Psoas muscle (tissue), 8 donors: ENCODE measurements at places on chromosomes 3 and 15. TPM values are rescaled to one million over a fixed set of nuclear protein-coding genes. Genes with fewer than 3 reads are reported as not detected.

DNA sequence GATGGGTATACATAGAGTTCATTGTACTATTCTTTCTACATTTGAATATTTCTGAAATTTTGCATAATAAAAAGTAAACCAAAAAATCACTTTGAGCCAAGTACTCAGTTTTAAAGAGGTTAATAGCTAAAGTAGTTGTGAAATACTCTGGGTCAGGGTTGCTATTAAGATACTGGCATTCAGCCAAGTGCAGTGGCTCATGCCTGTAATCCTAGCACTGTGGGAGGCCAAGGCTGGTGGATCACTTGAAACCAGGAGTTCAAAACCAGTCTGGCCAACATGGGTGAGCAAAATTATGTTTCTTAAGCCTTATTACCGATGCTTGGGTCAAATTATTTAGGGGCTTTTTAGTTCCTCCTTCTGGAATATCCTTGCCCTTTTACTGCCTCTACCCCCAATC is 122.0 kb upstream of the MELTF start:
- no peak for DNase-seq

GRCh38 chr3:133412183-133413132 is 12.6 kb downstream of the BFSP2 start:
- DNase-seq, result no peak

The LYZL4 gene
- not detected for polyA plus RNA-seq

DNA sequence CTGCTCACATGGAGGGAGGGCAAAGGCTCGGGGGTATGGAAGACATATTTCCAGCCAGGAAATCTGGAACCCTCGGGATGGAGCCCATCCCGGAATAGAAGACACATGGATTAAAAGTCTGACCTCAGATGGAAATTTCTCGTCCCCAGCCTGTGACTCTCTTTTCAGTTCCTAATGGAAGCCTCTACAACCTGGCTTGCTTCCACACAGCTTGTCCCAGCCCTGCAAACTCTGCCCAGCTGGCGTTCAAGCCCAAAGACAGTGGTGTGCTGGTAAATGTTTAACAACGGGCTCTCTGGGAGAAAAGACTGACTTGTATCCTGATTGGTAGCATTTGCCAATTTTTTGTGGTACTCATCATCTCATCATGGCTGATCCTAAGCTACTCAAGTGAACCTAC is 35.6 kb upstream of the TLE3 start:
- no peak for DNase-seq

The RPP25 gene
- polyA plus RNA-seq, result 2.3 TPM

DNA sequence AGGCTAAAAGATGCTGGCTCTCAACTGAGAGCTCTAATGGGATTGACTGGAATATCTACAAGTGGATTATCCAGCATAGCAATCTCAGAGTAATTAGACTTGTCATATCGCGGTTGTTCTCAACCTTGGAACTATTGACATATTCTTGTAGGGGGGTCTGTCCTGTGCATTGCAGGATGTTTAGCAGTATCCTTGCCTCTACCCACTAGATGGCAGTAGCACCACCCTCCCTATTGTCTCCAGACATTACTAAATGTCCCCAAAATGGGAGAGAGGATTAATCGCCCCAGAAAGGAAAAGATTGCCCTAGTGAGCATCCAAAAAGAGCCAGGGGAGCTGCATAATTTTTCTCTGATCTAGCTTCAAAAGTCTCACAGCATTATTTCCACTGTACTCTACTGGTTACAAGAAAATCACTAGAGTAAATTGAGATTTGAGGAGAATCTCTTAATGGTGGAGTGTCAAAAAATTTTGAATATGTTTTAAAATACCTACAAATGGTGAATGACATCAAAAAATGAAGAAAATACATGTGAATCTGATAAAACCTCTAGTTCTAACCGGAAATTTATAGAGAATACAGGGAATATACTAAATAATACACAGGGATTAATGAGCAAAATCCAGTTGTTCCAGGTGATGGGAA is 388.2 kb upstream of the AGTR1 start:
- no peak for DNase-seq

DNA sequence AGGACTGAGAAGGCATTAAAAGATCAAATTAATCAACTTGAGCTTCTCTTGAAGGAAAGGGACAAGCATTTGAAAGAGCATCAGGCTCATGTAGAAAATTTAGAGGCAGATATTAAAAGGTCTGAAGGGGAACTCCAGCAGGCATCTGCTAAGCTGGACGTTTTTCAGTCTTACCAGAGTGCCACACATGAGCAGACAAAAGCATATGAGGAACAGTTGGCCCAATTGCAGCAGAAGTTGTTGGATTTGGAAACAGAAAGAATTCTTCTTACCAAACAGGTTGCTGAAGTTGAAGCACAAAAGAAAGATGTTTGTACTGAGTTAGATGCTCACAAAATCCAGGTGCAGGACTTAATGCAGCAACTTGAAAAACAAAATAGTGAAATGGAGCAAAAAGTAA is 149.7 kb upstream of the LRRFIP2 start:
- no peak for DNase-seq

GRCh38 chr15:60062826-60063225 is 58.7 kb downstream of the FOXB1 start:
- DNase-seq, result no peak

The OR5K2 gene
- not detected for polyA plus RNA-seq

- DNase-seq, result no peak
Observed at GRCh38 chr3:122919291-122919610, 108.3 kb downstream of the SEMA5B start.

The RPL32 gene
- 2,347 TPM for polyA plus RNA-seq

The LAMB2 gene
- 95.3 TPM for polyA plus RNA-seq

- no peak for DNase-seq
Observed at GRCh38 chr3:118089563-118089962, 945.1 kb downstream of the IGSF11 start.

DNA sequence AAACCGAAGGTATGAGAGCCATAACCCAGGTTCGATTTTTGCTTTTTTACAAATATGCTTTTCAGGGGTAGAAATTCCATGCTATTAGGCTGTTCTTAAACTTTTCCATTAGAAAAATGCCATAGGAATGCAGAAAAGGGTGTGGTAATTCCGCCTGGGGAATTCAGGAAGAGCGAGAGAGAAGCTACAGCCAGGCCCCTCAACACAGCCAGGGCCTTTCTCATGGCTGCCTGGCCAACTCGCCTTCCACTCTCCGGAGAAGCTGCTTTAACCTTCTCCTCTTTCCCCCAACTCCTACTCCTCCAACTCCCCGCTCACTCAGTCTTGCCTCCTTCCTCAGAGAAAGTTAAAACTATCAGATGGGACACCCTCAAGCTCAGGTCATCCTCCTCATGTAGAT is 9.1 kb upstream of the TICRR start:
- no peak for DNase-seq

- no peak for DNase-seq
Observed at GRCh38 chr3:13325892-13326443, 94.2 kb downstream of the NUP210 start.

DNA sequence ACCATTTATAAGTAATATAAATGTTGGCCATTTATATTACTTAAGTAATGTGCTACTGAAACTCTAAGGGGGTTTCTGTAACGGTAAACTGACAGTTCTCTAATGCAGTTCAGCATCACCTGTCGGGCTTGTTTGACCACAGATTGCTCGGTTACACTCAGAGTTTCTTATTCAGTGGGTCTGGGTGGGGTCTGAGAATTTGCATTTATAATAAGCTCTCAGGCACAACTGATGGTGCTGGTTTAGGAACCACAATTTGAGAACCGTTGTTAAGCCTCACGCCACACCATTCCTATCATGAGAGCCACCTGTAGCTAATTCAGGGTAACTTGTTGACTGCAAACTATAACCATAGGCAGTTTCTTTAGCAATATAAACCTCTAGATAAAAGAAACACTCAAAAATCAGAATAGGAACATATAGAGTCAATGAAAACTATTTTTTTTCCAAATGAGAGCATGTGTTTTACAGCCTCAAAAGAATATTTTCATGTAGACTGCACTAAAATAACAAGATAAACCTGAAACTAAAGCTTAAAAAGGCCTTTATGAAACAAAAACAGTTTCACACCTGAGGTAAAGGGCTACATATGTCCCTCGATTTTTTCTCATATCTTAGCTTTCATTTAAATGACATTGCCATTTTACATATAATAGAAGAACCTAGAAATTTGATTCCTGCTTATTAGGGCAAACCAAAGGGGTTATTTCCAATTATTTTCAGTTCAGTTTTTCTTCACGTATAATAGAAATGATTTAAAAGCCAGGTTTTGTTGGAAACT is 604.8 kb downstream of the UNC13C start:
- no peak for DNase-seq

The CAND2 gene
- 3.7 TPM for polyA plus RNA-seq

GRCh38 chr15:90564051-90564450 is 34.3 kb downstream of the CRTC3 start:
- no peak for DNase-seq

The IGDCC3 gene
- not detected for polyA plus RNA-seq

- DNase-seq, result no peak
Observed at GRCh38 chr15:57731530-57732103, 25.1 kb downstream of the POLR2M start.

- DNase-seq, result no peak
Observed at GRCh38 chr3:188712991-188713390, 458.8 kb upstream of the TPRG1 start.

DNA sequence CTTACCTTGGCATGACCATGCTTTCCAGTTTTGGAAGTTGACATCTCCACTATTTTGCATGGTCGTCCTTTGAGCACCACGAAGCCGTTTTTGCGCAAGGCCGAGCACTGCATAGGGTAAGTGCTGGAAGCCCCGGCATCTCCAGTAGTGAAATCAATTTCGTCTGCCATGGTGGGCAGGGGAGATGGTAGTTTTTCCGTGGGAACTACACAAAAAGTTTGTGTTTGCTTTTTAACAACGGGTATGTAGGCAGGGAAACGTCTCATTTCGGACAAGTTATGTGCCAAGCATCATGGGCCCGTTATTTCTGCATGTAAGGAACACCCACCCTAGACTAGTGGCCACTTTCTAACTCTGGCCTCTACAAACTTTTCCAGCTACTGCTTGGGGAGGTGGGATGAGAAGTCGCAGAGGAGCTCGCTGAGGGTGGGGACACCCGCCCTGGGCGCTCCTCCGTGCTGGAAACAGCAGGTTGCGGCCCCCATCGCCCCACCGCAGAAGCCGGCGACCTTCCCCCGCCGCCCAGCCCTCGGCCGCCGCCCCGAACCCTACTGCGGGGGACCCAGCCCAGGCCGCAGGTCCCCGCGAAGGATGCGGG is 701 bp downstream of the EIF5A2 start:
- no peak for DNase-seq
